ENCODE measurements at places on chromosomes 1 and 21.

GRCh38 chr21:43919283-43919682 is 54.3 kb downstream of the AGPAT3 start:
- no peak for DNase-seq

DNA sequence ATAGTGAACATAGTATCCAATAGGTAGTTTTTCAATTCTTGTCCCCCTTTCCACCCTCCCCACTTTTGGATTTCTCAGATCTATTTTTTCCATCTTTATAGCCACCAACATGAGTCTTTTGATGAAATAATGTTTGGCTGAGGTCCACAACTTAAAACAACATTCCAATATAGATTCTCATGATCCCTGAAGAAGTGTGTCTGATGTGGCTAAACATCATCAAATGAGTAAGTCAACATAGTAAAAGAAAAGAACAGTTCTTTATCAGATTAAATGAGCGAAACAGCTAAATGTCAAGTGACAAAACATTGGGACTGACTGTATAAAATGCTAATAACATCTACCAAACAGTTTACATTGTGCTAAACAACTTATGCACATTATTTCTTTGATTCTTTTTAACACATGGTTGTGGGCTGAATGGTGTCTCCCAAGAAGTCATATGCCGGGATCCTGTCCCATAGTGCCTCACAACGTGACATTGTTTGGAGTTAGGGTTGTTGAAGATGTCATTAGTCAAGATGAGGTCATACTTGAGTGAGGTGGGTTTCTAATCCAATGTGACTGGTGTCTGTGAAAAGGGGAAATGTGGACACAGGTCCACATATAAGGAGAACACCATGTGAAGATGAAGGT is 453.6 kb downstream of the LTN1 start:
- DNase-seq = no peak

DNA sequence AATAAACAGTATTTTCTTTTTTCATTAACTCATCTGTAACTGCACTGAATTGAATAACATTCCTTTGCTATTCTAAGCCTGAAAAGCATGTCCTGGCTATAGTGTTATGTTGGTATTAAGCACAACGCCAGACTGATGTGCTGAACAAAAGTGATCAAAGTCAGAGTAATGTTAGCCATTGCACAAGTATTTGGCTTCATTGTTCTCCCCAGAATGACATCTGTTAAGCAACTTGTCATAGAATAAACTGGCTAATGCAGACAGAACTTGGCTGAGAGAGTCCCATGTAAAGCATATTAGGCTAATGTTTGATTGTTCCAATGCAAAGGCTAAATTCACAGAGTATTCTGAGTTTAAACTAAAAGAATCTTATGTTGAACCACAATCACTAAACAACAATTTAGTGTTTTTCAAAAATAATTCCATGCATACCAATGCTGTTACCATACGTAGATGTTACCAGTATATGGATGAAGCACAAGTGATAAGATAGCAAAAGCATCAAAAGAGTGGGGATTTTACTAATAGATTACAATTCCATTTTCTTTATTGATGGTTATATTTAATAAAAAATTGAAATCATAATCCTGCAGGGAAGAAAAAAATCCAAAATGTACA is 235.3 kb upstream of the DMRTA2 start:
- DNase-seq = no peak

DNA sequence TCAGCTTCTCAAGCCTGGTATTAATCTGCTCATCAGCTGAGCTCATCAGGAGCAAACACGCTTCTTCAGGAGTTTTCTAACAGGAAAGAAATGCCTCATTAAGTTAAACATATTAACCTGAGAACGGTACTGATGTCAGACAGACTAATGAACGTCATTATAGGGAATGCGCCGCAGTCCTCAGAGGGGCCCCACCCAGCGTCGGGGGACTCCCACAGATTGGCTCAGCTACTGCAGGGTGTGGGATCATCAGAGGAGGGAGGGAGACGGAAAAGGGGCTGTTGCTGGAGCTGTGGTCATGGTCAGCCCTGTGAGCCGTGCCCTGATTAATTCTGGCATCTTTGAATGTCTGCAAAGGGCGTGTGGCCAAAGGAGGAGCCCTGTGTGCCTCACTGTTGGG is 348.5 kb downstream of the PTPRU start:
- no peak for DNase-seq

DNA sequence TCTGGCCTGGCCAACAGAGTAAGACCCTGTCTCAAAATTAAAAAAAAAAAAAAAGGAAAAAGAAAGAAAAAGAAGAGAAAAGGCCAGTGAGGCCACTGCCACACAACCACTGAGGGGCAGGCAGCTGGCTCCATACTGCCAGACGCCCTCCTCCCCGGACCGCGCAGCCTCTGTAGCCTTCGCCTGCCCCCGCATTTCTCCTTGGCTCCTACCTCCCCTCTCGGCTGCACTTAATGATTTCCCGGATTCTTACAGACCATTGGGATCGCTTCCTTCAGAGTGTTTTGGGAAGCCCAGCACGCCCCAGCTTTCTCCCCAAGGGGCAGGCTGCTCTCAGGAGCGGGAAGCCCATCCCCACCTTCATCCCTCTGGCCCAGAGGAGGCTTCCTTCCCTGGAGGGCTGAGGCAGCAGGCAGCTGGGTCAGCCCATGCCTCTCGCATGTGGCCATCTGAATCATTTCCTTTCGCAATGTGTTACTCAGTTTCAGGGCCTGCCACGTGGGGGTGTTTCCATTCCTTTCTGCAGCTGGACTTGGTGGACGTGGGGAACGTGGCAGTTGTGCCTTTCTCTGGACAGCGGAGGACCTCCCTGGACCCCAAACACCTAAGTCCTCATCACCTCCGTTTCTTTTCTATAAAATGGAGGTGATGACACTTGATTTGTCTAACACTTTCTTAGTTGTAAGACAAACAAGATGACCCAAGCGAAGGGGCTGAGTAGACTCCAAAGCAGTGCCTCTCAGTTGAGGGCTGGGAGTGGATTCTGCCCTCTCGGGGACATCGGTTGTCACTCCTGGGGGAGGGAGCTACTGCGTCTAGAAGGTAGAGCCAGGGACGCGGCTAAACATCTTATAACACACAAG is 2.3 kb downstream of the SLC2A5 start:
- DNase-seq = no peak

DNA sequence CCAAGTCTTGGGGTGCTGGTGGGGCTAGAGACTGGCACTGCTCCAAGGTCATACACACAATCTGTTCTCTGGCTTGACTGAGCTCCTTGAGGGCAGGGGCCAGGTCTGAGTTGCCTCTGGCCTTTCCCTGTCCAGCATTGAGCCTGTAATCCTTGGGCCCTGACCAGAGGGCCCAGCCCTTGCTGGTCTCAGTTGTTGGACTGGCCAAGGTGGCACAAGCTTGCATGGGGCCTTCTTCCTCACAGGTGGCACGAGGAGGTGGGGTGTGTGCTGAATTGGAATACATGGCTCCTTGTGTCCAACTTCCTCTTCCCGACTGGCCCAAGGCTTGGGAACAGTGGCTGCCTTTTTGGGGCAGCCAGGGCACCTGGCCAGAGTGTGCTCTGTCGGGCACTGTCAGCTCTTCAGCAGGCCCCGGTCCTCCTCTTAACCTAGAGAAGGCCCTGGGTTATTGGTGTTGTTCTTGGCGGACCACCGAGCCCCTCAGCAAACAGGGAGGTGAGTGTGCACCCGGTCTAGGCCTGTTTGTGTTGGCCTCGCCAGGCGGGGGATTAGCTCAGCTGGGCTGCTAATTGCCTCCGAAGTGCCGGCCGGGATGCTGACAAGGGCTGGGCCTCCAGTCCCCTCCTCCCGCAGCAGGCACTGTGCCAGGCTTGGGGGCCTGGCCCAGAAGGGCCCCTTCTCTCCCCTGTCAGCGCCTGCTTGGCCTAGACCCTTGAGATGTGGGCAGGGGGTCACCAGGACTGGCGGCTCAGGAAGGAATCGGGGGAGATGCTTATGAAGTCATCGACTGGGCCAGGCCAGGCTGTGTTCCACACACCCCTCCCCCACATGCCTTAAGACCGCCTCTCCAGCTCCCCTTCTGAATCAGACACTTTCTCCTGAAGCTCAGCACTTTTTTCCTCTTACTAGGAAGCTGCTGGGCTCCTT is 28.5 kb downstream of the WNT4 start:
- DNase-seq = no peak

- DNase-seq = no peak
Observed at GRCh38 chr1:184504040-184504954, 117.5 kb downstream of the C1orf21 start.

- no peak for DNase-seq
Observed at GRCh38 chr21:25115021-25115420, 492.3 kb downstream of the MRPL39 start.

DNA sequence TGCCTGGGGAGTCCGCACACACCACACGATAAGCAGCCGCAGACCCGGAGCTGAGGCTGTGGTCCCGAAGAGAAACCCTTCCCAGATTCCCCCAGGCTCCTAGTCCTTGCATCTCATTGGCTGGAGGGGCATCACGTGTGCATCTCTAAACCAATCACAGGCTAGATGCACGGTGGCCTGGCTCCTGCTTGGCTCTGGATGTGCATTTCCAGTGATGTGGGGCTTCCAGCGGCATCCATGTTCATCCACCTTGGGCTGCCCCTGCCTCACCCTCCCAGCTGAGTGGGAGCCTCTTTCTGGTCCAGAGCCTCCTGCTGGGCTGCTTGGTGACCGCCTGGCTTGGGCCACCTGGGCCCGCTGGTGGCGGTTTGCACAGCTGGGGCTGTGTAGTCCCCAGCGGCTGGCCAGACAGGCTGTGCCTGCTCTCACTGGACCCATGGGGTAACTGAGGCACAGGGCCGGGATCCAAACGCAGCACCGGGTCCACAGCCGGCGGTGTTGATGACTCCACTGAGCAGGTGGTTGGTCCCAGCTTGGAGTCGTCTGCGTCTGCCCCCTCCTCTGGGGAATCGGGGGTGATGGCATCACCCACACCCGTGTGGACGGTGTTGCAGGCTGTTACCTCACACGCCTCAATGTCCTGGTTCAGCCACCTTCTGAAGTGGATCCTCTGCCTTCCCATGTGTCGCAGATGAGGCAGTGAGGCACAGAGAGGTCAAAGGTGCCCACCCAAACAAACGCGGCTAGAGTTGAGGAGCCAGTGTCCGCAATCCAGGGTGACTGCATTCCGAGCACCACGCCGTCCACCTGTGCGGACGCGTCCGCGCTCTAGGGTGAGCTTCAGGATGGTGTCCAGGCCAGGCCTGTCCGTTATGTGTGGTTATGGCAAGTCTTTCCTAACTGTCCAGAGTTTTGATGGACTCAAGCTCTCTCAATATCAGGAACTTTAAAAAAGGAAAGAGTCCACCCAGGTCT is 41.3 kb downstream of the COL6A1 start:
- DNase-seq = no peak
